ENCODE measurements at places on chromosomes 7 and 10.

- peaks cover 79% of the 10 kb centered on the region for H3K36me3 ChIP-seq
- DNase-seq: peak; percentile 71
- no peaks in the 10 kb centered on the region for H3K27me3 ChIP-seq
- no peak overlapping the region for H3K27ac ChIP-seq
- no peaks in the 10 kb centered on the region for H3K4me1 ChIP-seq
These were observed 28.6 kb downstream of the PDSS1 start for GRCh38 chr10:26725837-26726727.

DNA sequence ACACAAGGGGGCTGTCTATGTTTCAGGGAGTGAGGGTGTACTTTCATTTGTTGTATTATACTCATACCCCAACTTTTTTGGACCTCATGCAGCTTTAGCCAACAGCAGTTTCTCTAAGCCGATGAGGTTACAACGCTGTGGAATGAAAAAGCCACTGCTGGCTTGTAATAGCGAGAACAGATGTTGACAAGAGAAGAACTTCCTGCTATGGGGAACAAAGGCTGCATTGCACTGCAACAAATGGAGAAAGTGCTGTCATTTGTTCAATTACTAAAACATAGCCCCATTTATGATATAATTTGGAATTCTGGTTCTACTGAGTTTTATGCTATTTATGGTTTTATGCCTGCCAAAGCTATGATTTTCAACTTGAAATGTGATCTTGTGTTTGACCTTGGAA, 104.2 kb upstream of the TMEM72 start:
- no peaks in the 10 kb centered on the region for H3K27me3 ChIP-seq
- H3K27ac ChIP-seq: no peak overlapping the region
- H3K36me3 ChIP-seq: no peaks in the 10 kb centered on the region
- no peaks in the 10 kb centered on the region for H3K4me1 ChIP-seq
- DNase-seq: no peak

DNA sequence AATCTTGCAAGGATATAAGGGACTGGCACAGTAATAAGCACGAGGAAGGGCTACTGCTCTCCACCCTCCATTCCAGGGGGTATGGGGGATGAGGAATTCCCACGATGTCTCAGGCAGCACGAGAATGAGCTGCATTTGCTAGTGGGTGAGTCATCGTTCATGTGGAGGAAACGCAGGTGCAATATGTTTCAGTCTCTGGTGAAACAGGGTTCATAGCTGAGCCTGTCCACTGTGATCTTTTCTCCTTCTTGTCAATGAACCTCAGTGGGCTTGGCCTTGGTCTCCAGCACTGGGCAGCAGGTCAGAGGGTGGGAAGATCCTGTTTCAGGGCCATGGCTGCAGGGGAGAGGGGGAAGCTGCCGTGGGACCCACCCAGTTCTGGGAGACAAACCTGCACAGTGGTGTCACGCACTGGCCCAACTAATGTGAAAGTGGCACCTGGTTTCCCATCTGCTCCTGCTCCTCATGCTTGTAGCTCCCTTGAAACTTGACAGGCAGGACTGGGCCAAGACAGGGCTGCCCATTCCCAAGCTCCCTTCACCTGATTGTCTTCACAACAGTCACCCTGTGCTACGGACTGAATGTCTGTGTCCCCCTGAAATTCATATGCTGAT, 181.9 kb downstream of the USP6NL start:
- no peaks in the 10 kb centered on the region for H3K4me1 ChIP-seq
- no peak overlapping the region for H3K4me3 ChIP-seq
- no peaks in the 10 kb centered on the region for H3K27me3 ChIP-seq
- H3K36me3 ChIP-seq: no peaks in the 10 kb centered on the region
- no peak for DNase-seq

DNA sequence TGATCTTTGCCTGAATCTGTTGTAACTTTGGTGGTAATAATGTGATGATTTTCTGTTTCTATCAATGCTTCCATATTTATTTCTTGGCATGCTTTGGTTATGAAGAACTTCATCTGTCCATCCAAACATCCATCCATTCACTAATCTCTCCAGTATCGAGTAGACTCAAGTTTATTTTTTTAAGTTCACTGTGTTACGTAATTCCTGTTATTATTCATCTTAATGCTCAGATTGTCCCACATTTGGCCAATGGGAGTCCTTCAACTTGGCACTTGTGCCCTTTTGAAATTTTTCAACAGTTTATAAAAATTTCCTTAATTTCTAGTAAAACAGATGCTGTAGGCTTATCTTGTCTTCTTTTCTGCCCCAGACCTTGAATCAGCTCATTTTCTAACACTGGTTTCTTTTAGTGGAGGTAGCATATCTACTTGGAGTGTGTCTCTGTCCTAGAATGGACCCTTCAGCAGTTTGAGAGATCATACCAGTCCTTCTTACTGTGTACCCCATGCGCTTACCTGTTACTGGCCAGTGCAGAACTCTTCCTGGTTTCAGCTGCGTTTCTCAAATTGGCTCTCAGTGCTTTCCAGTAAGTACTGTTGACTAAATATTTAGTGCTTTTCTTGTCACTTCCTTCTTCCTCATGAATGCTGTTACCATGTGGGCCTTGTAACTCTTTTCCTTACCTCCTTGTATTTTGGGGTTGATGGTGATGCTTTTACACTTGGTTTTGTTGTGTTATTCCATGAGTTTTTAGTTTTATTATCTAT, 100.8 kb downstream of the MLLT10 start:
- DNase-seq: no peak
- no peaks in the 10 kb centered on the region for H3K4me1 ChIP-seq
- no peak overlapping the region for H3K4me3 ChIP-seq
- peaks cover 10% of the 10 kb centered on the region for H3K36me3 ChIP-seq
- no peaks in the 10 kb centered on the region for H3K27me3 ChIP-seq

GRCh38 chr7:131370523-131370968, 42.9 kb downstream of the MKLN1 start:
- peaks cover 28% of the 10 kb centered on the region for H3K4me1 ChIP-seq
- H3K27ac ChIP-seq: no peak overlapping the region
- H3K4me3 ChIP-seq: no peak overlapping the region
- H3K27me3 ChIP-seq: no peaks in the 10 kb centered on the region
- H3K36me3 ChIP-seq: peaks cover 4% of the 10 kb centered on the region
- DNase-seq: no peak

Data from A673 (cell line).